Retina (tissue), 1 donor: ENCODE measurements at places on chromosomes 2 and 18.

- DNase-seq: no peak
Measured at GRCh38 chr2:218870984-218871344, 9.7 kb upstream of the WNT10A start.

- no peak for DNase-seq
Measured at GRCh38 chr2:224404796-224405195, 2.9 kb upstream of the FAM124B start.

- DNase-seq: no peak
Measured at GRCh38 chr2:165902934-165903333, 50.6 kb downstream of the TTC21B start.

DNA sequence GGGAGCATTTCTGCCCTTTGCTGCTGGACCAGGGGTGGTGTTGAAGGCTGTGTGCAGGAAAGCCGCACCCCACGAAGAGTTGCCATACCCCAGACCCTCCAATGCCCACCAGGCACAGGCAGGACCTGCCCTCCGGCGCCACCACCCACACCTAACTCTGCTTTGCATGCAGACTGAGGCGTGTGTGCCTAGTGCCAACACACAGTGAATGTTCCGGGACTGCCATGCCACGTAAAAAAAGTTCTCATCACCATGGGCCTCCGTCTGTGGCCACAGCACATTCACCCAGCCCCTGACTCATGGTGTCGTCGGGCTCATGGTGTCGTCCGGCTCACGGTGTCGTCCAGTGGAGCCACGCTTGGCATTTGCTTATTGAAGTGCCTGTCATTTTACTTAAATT, 184.9 kb upstream of the RAB6C start:
- no peak for DNase-seq

GRCh38 chr18:12304351-12305210, 3.5 kb upstream of the TUBB6 start:
- no peak for DNase-seq

DNA sequence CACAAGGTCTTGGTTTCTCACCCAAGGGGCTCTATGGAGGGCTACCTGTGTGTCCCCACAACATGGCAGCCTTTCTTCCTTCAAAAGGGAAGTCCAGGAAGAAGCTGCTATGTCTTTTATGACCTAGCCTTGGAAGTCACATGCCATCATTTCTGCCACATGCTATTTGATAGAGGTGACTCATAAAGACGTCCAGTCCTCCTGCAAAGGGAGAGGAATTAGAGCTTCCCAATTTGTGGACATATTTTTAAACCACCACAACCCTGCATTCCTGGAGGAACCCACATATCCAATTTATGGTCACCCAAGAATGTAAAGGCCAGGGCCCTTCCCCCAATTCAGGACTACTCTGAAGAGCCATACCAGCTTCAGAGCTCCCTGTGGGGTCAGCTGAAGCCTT, 246.2 kb downstream of the CYP26B1 start:
- no peak for DNase-seq

GRCh38 chr2:200308546-200309295, 2.2 kb downstream of the SPATS2L start:
- DNase-seq: no peak

- DNase-seq: no peak
Measured at GRCh38 chr2:3745920-3746319, 42.5 kb downstream of the DCDC2C start.

- DNase-seq: no peak
Measured at GRCh38 chr2:76965772-76966171, 556.4 kb downstream of the LRRTM4 start.

DNA sequence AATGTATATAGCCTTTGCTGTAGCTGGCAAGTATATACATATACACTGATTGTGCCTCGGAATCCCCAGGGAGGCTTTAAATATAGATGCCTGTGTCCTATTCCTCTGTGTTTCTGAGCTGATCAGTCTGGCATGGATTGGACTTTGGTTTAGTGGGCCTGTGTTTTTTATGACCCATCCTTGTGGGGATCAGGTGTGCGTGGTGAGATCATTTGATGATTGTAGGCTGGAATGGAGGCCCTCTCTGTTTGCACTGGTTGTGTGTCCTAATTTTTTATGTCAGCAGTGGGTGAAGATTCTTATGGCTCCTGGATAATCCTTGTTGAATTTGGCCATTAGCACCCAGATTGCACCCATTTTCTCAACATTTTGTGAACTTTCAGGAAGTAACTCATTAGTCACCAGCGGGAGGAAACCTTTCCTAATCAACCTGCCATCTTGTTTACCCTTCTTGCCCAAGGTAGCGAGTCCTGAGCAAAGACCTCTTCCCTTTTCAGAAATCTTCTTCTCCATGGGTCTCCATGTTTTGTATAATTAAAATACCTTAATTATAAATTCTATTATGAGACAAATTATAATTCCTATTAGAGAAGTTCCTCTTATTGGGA, 75.8 kb downstream of the UGGT1 start:
- DNase-seq: no peak

- DNase-seq: peak; percentile 82
Measured at GRCh38 chr2:234550511-234551107, 53.7 kb upstream of the ARL4C start.

DNA sequence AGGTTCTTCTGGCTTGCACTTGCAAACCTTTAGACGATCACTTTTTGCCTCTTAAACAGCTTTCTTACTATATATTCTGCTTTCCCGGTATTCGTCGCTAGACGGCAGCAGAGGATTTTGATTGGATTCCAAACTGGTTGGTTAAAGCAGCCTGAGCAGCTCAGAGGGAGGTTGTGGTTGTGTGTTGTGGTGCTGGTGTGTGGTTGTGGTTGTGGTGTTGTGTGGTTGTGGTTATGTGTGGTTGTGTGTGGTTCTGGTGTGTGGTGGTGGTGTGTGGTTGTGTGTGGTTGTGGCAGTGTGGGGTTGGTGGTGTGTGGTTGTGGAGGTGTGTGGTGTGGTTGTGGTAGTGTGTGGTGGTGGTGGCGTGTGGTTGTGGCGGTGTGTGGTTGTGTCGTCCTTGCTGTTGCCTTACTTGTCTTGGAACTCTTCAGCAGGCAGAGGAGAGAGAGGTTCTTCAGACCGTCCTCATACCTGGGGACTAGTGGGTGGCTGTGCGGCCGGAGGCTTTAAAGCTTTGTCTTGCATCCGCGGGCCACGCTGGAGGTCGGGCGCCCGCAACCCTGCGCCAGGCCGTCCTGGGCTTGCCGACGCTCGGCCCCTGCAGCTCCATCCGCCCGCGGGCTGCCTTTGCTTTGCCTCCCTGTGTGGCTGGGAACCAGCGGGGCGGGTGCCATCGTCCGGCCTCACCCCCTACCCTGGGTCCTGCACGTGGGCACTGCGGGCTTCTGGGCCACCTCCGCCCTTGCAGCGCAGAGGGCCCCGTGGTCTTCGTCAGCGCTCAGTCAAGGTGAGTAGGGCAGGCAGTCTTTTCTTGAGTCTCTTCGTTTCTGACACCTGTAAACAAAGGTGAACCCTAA, 190.8 kb downstream of the ARHGAP28 start:
- DNase-seq: peak; percentile 65

- DNase-seq: no peak
Measured at GRCh38 chr2:26269571-26270158, 24.9 kb downstream of the HADHB start.

GRCh38 chr18:50444539-50444938, 69.7 kb downstream of the SKA1 start:
- DNase-seq: no peak

DNA sequence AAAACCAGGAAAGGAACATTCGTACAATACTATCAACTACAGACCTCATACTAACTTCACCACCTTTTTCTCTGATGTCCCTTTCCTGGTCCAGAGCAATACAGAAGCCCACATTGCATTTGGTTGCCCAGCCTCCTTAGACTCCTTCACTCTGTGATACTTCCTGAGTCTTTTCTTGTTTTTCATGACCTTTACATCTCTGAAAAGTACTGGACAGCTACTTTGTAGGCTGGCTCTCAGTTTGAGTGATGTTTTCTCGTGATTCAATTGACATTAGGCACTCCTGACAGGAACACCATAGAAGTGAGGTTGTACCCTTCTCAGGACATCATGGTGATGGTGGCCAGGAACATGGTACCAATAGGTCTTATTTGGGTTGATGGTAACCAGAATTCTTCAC, 185.9 kb upstream of the SLC39A10 start:
- no peak for DNase-seq

DNA sequence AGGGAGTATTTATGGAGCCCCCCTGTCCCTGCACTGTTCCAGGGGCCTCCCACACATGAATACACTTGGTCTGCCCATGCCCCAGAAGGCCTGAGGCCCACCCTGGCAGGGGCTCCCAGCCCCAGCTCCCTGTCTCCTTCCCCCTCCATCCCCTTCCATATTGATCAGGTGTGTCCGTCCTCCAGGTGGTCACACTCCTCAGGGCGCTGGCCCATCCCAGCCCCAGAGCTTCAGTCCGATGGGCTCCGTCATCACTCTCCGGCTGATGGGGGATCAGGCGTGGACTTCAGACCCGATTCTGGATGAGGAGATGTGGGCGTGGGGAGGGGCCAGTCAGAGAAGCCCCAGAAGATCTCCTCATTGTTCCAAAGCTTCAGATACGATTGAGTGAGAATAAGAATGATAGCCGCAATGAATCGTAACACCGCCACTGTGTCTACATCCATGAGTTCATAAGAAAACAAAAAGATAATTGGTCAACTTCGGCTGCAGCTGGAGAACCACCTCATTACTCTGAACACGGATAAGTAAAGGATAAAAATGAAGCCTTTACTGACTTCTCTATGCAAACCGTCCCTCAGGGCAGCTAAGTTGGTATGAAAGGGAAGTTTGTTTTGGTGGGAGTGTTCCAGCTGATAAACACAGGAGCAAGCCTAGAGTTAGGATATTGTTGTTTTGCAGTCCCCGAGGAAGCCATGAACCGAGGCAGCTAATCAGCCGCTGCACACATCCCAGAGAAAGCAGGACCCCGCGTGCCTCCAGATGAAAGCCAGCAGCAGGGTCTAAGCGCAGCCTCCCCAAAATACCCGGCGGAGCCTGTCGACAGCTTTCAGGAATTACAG, 279.5 kb downstream of the NDUFA10 start:
- no peak for DNase-seq

GRCh38 chr2:99691926-99692325, 202.1 kb upstream of the REV1 start:
- DNase-seq: no peak

DNA sequence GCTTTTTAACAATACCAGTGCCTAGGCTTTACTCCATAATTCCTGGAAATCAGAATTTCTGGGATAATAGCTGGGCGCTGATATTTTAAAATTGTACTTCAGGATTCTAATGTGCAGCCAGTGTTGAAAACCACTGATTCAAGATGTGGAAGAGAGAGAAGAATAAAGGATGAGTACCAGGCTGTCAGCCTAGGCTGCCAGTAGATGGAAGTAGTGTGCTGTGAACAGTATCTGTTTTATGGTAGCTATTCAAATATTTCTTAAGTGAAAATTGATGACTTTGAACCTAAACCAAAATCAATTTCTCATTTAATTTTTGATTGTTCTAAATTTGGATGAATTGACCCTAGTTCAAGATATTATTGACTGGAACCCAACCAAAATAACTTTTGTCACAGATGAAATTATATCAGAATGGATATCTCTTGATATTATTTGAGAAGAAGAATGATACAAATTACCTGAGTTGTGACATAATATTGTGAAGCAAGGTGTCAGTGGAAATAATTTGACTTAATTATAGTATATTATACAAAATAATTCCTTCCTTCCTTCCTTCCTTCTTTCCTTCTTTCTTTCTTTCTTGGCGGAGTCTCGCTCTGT, 88.0 kb downstream of the COMMD1 start:
- no peak for DNase-seq

GRCh38 chr2:238945433-238946150, 97.7 kb downstream of the TWIST2 start:
- no peak for DNase-seq

DNA sequence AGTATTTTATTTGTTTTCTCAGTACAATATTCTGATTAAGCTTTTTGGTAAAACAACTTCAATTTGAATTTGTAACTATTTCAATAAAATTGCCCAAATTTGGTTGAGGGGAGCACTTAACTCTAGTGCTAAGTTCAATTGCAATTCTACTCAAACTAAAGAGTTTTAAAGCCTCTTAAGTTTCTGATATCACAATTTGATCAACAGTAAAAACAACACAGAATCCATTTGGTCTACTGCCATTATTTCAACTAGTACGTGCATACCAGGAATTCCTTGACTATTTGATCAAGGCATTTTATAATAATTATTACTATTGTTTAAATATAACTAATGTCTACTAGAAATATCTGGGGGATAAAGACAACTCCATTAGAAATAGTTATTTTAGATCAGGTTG, 150.9 kb downstream of the ROCK1 start:
- DNase-seq: no peak

- no peak for DNase-seq
Measured at GRCh38 chr2:205658572-205658971, 23.7 kb upstream of the NRP2 start.

- no peak for DNase-seq
Measured at GRCh38 chr2:49175831-49176230, 21.5 kb upstream of the FSHR start.

DNA sequence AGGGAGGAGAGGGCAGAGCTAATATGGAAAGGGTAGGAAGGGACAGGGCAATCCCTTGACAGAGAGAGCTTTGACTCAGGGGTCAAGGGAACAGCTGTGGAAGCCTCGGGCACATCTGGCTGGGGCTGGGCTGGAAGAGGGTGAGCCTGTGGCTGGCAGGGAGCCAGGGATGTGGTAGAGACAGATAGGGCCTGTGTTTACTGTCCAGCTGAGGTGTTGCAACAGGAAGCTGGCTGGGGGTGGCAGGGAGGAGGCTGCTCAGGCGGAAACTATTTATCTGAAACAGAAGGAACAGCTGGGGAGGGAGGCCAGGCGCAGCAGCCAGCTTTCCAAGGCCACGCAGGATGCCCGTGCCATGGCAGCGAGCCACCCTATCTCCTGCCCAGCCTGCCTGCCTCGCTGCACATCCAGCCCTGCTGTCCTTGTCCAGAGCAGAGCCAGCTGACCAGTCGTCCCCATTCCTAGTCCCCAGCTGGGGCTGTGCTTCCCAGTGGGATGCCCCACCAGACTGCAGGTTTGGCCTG, 264.7 kb downstream of the CYP26B1 start:
- peak; percentile 21 for DNase-seq

- no peak for DNase-seq
Measured at GRCh38 chr2:118994172-118994700, 52.2 kb downstream of the MARCO start.

- no peak for DNase-seq
Measured at GRCh38 chr2:68465081-68465916, 1.8 kb downstream of the FBXO48 start.

DNA sequence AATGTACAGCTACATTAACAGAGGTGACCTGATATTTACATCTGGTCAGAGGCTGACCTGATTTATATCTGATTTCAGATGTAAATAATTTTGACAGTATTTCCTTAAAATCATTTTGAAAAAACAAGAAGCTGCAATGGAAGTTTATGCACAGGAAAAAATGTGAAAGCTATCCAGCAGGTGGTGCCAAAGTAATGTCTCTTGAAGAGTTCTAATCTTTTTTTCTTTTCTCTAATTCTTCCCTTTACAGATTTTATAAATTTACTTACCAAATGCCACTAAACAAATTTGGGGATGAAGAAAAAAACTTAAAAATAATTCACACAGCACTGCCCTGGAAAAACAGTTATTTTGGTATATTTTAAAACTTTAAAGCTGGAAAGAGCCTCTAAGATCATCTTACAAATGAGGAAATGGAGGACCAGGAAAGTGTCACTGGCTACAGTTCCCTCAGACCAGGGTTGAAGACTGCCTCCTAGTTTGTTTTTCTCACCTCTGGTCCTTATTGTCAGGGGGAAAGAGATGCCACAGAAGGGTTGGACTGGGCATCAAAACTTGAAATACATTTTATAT, 16.4 kb upstream of the FBLN7 start:
- peak; percentile 38 for DNase-seq

- DNase-seq: no peak
Measured at GRCh38 chr18:67265464-67266245, 250.9 kb downstream of the DSEL start.
